ENCODE measurements at places on chromosomes 1 and 21. TPM values are rescaled to one million over a fixed set of nuclear protein-coding genes. Genes with fewer than 3 reads are reported as not detected.
A peak's percentile ranks its signal among the peaks of the same experiment; 100 is the strongest.

MFAP2 gene
- 233 TPM for polyA plus RNA-seq

DNA sequence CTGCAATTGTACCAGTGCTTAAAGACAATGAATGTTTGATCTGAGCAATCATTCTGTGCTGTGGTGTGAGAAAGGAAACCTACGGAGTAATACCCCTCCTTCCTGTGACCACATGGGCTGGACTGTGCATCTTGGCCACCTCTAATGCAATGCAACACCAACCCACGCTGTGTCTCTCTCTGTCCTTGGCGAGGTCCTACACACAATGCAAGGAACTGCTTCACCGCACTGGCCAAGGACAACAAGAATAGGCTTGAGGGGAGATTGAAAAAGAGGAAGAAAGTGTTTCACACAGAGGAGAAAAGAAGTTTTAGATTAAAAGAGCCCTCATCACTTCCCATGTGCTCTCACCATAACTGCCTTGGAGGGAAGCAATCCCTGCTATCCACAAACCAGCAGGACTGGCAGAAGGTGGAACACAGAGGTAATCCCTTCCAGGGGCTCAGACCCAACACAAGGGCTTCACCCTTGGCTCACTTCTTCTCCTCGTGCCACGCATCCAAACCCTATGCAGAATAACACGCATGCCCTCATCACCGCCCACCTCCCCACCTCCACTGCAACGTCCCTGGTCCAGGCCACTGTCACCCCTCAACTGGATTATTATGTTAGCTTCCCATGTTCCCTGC lies 112.5 kb upstream of the ERG start:
- DNase-seq: no peak

FBXO28 gene
- 33.4 TPM for polyA plus RNA-seq

GRCh38 chr21:46493828-46494227 lies 35.1 kb downstream of the DIP2A start:
- no peak for DNase-seq

CRNN gene
- not detected for polyA plus RNA-seq

GRCh38 chr1:219177363-219177762 lies 3.7 kb downstream of the LYPLAL1 start:
- no peak for DNase-seq

DNA sequence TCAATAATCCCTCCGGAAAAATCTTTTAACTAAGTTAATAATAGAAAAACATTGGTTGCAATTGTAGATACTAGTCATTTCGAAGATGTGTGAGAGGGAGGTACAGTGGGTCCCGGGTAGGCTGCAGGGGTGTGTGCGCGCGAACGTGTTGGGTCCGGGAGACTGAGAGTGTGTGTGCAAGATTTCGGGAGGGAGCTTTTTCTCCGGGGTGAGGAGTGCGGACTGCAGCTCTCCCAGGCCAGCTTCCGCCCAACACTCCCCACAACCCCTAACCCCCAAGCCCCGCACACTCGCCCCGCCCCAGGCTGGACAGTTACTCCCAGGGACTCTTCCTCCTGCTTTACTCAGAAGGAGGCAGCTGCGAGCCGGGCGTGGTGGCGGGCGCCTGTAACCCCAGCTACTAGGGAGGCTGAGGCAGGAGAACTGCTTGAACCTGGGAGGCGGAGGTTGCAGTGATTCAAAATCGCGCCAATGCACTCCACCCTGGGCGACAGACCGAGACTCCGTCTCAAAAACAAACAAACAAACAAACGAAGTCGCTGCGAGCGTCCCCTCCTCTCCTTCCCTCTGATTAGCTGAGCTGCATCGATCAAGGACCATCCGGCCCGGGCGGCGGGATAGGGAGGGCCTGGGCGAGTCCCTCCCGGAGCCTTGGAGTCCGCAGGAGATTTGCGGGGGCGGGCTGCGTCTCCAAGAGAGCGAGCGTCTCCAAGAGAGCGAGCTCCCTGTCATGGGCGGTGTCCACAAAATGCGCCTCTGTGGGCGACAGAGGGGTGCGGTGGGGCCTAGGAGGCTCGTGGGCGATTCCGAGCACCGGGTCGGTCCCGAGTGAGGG lies 28.3 kb upstream of the PPM1J start:
- DNase-seq: no peak

WDR64 gene
- polyA plus RNA-seq: 0.56 TPM

DNA sequence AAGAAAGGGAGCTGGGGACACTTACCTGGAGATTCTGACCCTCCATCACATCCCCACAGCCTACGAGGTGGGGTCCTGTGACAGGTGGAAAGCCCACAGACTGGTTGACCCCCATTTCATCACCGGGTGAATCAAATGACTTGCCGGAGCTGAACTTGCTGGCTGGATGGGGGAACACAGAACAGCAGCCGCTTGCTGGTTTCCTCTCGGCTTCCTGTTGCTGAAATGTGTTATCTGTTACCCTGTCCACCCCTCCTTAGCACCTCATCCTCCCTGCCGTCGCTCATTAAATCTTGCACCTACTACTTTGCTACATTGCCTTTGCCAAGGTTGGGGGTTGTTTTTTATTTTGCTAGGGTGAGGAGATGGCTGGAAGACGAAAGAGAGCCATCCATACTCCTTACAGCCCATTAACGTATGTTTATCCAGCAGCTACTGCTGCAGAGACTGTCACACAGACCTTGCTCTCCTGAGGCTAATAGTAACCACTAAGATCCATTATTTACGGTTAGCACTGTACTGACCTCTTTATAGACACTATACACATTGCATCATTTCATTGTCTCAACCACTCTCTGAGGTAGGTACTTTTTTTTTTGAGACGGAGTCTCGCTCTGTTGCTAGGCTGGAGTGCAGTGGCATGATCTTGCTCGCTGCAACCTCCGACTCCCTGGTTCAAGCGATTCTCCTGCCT lies 7.0 kb downstream of the PAFAH2 start:
- no peak for DNase-seq

DNA sequence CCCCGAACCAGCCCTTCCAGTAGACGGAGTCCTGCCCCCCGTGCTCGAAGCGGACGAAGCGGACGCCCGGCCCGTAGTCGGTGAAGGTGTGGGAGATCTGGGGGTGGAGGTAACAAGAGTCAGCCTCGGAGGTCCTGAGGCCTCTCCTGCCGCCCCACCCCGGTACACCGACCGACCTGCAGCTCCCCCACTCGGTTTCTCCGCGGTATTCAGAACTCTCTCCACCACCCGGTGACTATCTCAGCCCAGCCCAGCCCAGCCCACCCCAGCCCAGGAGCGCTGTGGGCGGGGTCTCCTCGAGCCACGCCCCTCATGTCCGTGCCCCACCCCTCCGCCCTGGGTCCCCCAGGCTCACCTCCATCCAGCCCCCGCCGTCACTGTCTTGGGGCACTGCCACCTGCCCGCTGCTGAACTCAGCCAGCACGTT lies 5.5 kb downstream of the FBXO2 start:
- no peak for DNase-seq

DNA sequence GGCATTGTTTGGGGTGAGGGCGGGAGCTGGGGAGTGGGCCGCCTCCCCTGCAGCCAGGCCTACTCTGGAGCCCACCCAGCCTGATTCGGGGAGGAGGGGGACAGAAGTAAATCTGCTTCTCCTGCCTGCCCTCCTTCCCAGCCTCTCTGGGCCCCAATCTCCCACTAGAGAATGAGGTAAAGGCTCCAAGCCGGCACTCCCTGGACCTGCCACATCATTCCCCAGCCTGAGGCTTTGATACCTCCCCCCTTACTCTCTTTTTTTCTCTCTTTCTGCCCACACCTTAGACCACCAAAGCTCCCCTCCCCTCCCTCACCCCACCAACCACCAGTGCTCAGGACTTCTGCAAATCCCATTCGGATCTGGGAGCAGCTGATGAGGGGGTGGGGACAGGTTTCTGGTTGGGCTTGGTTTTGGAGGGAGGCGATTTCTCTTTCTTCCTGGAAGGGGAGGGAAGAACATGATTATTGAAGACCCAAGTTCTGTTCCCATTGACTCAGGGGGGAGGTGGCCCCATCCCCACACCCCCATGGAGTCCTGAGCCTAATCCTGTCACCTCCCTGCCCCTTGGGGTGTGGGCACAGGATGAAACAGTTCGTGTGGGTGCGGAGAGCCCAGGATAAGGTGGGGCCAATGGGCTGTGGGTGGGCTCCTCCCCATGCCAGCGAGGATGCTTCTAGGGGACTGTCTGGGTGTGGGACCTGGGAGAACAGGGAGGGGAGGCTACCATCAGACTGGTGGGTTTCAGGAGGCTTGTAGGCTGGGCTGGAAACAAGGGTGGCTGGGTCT lies 1.3 kb downstream of the MAP7D1 start:
- DNase-seq: peak; percentile 36

DNA sequence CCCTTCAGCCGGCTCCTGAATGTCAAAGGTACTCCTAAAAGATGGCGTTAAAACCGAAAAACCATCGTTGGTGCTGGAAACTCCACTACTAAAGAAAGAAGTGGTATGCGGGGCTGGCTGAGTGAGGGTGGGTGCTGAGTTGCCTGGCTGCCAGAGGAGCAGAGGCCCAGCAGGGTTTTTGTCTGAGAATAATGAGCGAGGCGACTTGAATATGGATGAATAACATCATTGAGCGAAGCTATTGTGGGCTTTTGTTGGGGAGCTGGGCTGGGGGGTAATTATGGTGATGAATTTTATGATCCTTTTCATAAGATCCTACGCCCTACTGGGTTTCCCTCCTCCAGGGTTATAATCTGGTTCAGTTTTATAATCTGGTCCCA lies 2.0 kb downstream of the PDPN start:
- DNase-seq: no peak

GRCh38 chr1:157181258-157181657 lies 43.1 kb upstream of the ETV3 start:
- no peak for DNase-seq

DNA sequence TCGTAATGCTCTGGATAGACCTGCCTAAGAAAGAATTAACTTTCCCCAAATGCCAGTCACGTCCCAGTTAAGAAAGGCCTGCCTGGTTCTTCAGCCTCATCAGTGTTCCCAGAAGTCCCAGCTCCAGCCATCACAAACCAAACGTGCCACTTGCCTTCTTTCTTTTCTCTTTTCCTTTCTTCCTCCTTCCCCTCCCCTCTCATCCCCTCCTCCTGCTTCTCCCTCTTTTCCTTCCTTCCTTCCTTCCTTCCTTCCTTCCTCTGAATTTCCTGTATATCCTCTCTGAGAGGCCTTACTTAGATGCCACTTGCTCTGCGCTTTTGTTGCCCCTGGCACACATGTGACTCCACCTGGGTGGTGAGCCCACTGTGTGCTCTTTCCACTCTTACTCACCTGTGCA lies 228.2 kb downstream of the NFIA start:
- no peak for DNase-seq

ADGRL4 gene
- 18.5 TPM for polyA plus RNA-seq

DNA sequence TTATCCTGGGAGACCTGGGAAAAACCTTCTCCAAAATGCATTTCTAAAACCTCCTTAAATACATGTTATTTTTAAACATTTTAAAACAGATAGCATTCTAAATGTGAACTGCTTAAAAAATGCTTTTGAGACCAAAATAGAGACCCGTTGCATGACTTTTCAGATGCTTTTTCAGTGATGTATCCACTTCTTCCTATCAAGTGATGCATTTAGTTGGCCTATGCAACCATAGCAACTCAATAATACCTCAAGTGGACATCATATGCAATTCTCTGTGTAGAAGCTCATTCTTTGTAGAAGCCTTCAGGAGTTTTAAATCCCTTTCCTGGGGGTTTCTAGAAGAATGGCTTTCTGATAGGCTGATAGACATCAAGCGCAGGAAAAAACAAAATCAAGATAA lies 94.5 kb upstream of the RAVER2 start:
- no peak for DNase-seq

KCNJ9 gene
- 0.09 TPM for polyA plus RNA-seq

DNA sequence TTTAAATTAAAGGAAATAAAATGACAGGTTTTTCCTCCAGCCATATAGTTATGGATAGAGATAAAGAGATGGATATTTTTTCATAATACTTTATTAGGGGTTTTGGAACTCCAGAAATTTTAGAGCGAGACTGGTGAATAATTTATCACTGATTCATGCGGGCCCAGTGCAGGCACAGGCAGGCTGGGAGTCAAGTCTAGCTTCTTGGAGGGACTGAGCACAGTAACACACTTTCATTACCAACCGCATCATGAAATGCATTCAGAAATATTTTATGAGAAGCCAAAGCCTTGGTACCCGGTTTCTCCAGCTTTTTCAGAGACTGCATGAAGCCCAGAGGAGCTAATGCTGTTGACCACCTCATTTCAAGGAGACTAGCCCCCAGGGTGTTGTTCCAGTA lies 215.6 kb downstream of the TNR start:
- DNase-seq: no peak

PALMD gene
- polyA plus RNA-seq: 1.9 TPM

- DNase-seq: no peak
These were observed 35.6 kb upstream of the ADGRL4 start for GRCh38 chr1:79042117-79042516.

LIN28A gene
- polyA plus RNA-seq: 0.12 TPM

TMEM61 gene
- 1.5 TPM for polyA plus RNA-seq

SH2D1B gene
- polyA plus RNA-seq: 0.52 TPM
